ENCODE measurements at places on chromosomes 6 and 20. TPM values are rescaled to one million over a fixed set of nuclear protein-coding genes. Genes with fewer than 3 reads are reported as not detected.
A peak's percentile ranks its signal among the peaks of the same experiment; 100 is the strongest.

The SMIM29 gene
- total RNA-seq: 8.5 TPM

The C20orf141 gene
- total RNA-seq: not detected

The STK38 gene
- 23.2 TPM for total RNA-seq

The SOX18 gene
- total RNA-seq: 12.1 TPM

The TNXB gene
- total RNA-seq: 117 TPM

DNA sequence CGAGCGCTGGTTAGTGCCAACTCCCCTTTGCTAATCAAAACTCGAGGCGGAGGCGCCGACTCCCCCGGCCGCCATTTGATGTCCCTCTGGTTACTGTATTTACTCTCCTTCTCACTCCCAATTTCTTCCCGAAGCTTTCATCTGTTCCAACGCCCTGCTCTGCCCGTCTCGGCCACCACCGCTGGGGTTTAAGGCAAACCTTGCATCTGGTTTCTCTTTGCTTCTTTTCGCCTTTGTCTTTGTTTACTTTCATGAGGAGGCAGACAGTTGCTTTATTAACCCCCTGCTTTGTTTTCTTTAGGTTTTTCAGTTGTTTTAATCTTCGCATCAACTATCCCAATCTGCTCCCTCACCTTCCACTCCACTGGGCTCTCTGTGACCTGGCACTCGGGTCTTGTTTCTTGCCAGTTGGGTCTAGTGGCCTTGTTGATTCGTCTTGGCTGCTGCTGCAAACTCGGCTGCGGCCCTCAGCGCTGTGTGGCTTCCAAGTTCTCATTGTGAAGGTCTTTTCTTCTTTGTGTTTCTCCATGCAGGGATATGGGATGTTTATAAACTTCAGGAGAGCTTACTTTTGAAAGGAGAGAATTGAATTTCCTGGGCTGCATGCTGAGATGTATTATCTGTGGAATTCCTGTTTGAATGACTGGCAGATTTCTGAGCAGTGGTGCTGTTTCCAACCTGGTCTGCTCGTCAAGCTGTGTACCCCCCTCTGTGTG lies 155.1 kb downstream of the CDC5L start:
- H3K36me3 ChIP-seq: no peaks in the 10 kb centered on the region
- no peak for DNase-seq
- no peak overlapping the region for H3K4me3 ChIP-seq
- no peaks in the 10 kb centered on the region for H3K4me1 ChIP-seq

- no peaks in the 10 kb centered on the region for H3K27me3 ChIP-seq
- H3K4me3 ChIP-seq: no peak overlapping the region
- no peak for DNase-seq
- H3K36me3 ChIP-seq: no peaks in the 10 kb centered on the region
- no peak overlapping the region for H3K27ac ChIP-seq
- peaks cover 2% of the 10 kb centered on the region for H3K4me1 ChIP-seq
These were observed 74.8 kb downstream of the JARID2 start for GRCh38 chr6:15320693-15321092.

DNA sequence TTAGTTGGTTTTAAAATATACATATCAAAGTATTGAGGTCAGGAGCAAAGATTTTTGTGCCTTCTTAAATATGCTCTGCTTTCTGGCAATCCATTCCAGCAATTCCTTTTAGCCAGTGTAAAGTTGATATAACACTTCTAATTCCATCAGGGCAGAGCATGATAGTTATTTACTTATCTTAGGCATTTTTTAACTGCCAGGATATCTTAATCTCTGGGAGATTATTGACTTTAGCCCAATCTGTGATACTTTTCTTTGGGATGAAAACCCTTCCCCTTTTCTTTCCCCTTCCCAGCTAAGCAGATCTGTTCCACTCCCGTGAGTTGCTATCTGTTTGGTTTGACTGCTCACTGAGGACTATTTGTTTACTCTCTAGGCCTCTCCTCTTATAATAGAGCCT lies 168.7 kb upstream of the RSPO3 start:
- no peak for DNase-seq
- no peaks in the 10 kb centered on the region for H3K36me3 ChIP-seq
- H3K4me3 ChIP-seq: no peak overlapping the region
- H3K27me3 ChIP-seq: no peaks in the 10 kb centered on the region

GRCh38 chr20:23223908-23224580 lies 126.5 kb upstream of the NXT1 start:
- no peak overlapping the region for H3K27ac ChIP-seq
- no peaks in the 10 kb centered on the region for H3K27me3 ChIP-seq
- no peak overlapping the region for H3K4me3 ChIP-seq
- H3K4me1 ChIP-seq: no peaks in the 10 kb centered on the region
- no peak for DNase-seq

GRCh38 chr20:40109136-40109535 lies 579.9 kb downstream of the MAFB start:
- no peaks in the 10 kb centered on the region for H3K4me1 ChIP-seq
- H3K27me3 ChIP-seq: no peaks in the 10 kb centered on the region
- H3K36me3 ChIP-seq: no peaks in the 10 kb centered on the region
- no peak overlapping the region for H3K27ac ChIP-seq
- no peak overlapping the region for H3K4me3 ChIP-seq

DNA sequence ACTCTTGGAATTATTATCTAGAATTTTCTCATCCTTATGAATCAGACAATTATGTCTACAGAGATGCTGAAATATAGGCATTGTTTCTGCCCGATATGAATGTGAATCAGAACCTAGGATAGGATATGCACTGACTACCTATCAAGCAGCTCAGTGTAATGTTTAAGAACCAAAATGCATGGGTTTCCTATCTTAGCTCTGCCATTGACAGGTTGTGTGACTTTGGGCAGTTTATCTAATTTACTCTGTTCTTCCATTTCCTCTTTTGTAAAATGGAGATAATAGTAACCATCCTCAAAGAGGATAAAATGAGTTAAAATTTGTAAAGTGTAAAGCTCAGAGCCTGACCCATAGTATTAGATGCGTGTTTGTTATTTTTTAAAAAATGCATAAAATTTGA lies 10.2 kb upstream of the AIG1 start:
- no peak overlapping the region for H3K27ac ChIP-seq
- no peak for DNase-seq
- no peaks in the 10 kb centered on the region for H3K4me1 ChIP-seq

- H3K4me3 ChIP-seq: no peak overlapping the region
- no peak for DNase-seq
- no peak overlapping the region for H3K27ac ChIP-seq
- no peaks in the 10 kb centered on the region for H3K36me3 ChIP-seq
- no peaks in the 10 kb centered on the region for H3K27me3 ChIP-seq
- no peaks in the 10 kb centered on the region for H3K4me1 ChIP-seq
These were observed 697.1 kb downstream of the DOK5 start for GRCh38 chr20:55172310-55173002.

DNA sequence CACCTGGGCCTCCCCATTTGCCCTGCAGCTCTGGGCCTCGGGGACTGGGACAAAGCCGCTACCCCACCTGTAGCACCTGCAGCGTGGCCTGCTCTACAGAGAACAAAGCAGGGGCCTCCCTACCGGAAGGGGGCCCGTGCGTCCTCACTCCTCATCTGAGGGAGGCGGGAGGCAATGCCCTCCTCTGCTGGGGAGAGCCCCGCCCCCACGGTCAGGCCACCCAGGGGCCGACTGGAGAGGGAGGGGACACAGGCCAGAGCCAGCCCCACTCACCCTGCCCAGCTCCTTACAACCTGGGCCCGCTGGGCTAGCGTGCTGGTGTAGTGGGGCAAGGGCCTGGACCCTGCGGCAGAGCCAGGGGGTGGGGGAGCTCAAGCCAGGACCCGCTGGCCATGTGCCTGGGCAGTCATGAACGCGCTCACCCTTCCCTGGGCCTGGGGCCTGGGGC lies 8.0 kb downstream of the LAMA5 start:
- no peaks in the 10 kb centered on the region for H3K27me3 ChIP-seq
- peak overlapping the region; percentile 91 for H3K27ac ChIP-seq
- no peak overlapping the region for H3K4me3 ChIP-seq
- peaks cover 64% of the 10 kb centered on the region for H3K4me1 ChIP-seq
- DNase-seq: no peak

GRCh38 chr20:32896521-32897280 lies 38.0 kb downstream of the EFCAB8 start:
- H3K4me1 ChIP-seq: no peaks in the 10 kb centered on the region
- H3K27ac ChIP-seq: no peak overlapping the region
- no peaks in the 10 kb centered on the region for H3K27me3 ChIP-seq
- no peak overlapping the region for H3K4me3 ChIP-seq
- no peak for DNase-seq
